ENCODE measurements at places on chromosomes 4 and X.

DNA sequence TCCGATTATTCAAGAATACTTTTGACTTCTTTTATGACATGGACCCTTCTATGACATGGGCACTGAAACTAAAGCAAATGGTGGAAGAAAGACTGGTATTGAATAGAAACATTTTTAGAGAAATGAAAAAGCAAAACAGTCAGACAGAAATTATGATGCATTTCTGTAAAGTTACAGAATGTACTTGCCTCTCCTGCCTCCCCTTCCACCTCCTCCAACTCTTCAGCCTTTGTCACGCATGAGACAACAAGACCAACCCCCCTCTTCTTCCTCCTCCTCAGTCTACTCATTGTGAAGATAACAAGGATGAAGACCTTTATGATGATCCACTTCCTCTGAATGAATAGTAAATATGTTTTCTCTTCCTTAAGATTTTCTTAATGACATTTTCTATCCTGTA, 46.3 kb upstream of the HUWE1 start:
- DNase-seq: no peak

DNA sequence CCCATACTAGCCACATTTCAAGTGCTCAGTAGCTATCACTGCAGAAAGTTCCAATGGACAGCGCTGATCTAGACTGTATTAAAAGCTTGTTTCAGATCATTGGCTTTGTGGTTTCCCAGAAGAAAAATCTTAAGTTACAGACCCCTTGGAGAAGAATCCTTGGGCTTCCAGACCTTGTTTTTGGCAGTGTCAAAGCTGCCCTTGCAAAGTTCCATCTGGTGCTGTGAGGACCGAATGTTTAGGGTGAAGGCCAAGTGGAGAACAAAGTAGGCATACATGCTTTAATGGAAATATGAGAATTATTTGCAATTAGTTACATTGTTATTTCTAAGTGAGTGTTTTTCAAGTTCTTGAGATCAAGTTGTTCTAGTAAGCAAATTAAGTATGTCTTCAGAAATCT, 144.7 kb downstream of the FRMPD4 start:
- no peak for DNase-seq

DNA sequence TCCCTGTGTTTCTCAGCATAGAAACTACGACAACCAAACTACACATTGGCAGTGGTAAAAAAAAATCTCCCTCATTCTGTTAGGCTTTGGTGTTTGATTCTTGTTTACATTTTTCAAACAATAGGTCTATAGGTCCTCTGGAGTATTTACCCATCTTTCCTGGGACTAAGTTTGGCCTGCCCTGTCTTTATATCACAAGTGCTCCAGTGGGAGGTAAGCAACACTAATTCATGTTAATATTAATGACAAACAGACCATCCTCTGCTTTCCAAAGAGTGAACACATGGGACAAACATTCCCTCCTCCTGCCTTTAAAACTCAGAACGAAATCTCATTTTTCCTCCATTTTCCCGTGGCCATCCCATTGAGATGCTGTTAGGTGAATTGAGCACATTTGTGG, 514.1 kb upstream of the INTU start:
- no peak for DNase-seq

GRCh38 chr4:82718162-82718940, 80.2 kb downstream of the SCD5 start:
- DNase-seq: no peak

GRCh38 chrX:134607523-134607922, 50.7 kb downstream of the PLAC1 start:
- no peak for DNase-seq

GRCh38 chr4:40687676-40688389, 58.2 kb upstream of the RBM47 start:
- no peak for DNase-seq
